ENCODE measurements at places on chromosomes 1 and 21.

DNA sequence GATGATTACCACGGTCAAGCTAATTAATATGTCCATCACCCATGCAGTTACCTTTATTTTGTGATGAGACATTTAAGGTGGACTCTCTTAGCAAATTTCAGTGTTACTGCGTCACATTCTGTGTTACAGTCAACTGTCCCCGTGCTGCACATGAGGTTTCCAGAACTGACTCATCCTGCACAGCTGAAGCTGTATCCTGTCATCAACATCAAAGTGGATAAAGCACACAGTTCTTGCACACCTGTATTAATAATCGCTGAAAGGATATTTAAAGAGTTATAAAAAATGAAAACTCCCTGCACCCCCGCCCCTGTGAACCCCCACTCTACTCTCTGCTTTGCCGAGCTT is 3.4 kb upstream of the KRTAP10-5 start:
- no peak for DNase-seq

- no peak for DNase-seq
Observed at GRCh38 chr1:69587391-69587790, 19.7 kb downstream of the LRRC7 start.

DNA sequence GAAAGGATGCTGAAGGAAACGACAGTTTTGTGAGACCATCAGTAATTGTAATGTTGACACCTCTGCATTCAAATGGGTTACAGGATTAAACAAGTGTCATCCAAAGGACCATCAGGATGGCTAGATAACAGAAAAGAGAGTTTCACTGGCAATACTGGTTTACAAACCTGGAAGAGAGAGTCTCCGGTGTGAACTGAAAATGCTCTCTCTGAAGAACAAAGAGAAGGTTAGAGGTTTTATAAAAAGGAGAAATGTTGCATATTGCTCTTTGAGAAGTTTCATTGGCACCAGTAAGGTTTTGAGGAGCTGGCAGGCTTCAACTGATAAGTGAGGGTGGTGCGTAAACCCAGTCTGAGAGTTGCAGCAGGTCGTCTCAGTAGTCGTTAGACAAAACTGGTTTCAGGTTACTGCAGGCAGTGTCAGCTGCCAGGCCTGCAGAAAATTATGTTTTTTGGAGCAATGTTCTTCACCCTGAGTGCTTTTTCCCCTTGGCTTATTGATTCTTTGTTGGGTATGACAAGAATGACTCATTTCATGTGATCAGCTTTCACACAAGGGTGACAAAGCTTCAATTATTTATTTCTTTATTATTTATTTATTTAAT is 42.2 kb downstream of the KCNK1 start:
- no peak for DNase-seq

DNA sequence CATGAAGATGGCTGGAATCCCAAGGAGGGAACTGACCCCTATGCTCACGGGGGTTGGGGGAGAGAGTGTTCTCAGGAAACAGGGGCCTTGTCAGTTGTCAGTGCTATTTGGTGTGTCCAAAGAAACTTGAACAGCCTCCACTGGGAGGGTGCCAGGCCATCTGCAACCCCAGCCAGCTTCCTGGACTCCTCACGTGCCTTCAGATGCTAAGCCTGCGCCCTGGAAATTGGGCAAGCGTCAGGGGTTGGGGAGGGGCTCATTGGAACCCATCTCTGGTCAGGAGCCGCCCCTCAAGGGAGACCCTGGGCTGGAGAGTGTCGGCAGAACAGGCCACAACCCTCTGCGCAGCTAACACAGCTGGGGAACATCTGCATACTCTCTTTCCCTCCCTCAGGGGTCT is 13.1 kb upstream of the LHX4 start:
- no peak for DNase-seq

- DNase-seq = no peak
Observed at GRCh38 chr1:25517476-25518394, 25.7 kb upstream of the LDLRAP1 start.

DNA sequence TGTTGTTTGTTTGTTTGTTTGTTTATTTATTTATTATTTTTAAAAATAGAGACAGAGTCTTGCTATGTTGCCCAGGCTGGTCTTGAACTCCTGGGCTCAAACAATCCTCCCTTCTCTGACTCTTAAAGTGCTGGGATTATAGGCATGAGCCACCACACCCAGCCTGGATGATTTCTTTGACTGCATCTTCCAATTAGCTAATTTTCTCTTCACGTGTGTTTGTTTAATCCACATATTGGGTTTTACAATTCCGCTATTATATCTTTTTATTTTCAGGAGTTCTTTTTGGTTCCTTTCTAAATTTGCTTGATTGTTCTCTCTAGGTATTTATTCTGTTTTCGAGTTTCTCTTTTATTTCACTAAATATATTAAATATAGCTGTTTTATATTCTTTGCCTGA is 19.8 kb downstream of the SH3BGR start:
- DNase-seq = no peak

DNA sequence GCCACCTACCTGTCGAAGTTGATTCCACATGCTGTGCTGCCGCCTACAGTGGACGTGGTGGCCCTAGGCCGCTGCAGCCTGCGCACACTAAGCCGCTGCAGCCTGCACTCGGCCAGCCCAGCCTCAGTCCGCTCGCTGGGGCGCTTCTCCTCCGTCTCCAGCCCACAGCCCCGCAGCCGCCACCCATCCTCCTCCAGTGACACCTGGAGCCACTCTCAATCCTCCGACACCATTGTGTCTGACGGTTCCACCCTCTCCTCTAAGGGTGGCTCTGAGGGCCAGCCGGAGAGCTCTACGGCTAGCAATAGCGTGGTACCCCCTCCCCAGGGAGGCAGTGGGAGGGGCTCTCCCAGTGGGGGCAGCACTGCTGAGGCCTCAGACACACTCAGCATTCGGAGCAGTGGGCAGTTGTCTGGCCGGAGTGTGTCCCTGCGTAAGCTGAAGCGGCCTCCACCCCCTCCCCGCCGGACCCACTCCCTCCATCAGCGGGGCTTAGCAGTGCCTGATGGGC is 46.9 kb downstream of the YARS1 start:
- no peak for DNase-seq

DNA sequence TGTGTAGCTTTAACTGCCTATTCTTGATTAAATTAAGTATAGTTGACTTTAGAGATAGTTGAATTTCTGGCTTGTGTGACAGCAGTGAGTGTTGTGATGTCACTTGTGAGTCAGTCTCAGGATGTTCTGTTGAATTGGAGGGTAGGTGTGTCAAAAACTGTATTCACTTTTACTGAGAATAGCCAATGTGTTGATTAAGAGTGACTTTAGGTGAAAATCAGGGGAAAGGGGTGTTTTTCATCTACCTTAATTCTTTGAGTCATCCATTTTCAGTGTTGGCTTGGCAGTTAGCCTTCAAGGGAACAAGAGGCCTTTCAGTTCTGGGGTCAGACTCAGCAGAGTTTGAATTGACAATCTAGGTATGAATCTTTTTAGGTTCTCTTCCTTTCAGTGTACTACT is 75.9 kb downstream of the CDC14A start:
- DNase-seq = no peak

GRCh38 chr1:231057410-231057809 is 17.4 kb upstream of the FAM89A start:
- DNase-seq = no peak

- DNase-seq = no peak
Observed at GRCh38 chr21:16538405-16538804, 808.6 kb downstream of the USP25 start.

DNA sequence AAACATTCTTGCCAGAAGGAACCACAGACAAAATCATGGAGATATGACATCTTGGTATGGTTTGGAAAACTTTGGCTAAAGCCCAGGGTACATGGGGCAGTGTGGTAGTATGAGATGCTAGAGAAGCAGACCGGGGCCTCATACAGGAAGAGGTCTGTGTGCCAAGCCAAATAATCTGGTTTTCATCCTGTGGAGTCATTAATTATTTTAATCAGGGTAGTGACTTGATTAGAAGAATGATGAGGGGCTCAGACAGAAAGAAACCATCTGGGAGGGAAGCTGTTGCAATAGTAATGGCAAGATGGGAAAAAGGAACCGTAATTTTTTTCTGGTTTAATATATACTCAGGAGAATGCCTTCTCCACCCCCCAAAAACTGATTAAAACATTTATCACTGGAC is 318.0 kb downstream of the BRINP2 start:
- DNase-seq = no peak

DNA sequence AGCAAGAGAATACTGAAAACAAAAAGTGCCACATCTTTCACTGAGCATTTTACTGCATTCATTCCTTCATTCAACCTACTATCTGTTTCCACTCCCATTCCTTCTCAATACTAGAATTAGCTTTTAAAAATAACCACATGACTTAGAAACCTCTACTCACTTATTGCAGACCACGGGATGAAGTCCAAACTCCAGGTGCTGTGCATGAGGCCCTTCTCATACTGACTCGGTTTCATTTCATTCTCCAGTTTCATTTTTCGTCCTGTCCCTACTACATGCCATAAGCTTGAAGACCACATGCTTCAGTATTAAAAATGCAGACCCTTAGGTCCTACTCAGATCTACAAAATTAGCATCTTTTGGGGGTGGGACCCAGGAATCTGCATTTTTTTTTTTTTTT is 2.3 kb upstream of the BACH1 start:
- DNase-seq = no peak

DNA sequence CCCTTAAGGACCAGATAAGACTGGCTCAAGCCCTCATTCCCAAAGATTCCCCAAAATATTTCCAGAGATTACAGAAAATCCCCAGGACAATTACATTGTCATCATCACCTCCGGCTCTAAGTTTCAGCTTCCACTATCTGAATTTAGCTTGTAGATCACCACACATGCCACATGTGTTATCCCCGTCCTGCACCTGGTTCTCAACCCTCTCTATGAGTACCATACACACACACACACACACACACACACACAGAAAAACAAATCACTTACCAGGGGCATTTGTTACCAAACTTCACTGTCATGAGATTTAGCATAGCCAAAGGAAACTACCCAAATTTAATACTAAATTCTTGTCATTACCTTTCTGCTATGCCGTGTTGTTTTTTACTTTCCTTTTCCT is 15.4 kb upstream of the TSPAN1 start:
- DNase-seq = no peak

- DNase-seq = no peak
Observed at GRCh38 chr1:180945151-180945550, 32.5 kb downstream of the KIAA1614 start.

- peak; percentile 43 for DNase-seq
Observed at GRCh38 chr1:85330711-85331290, 54.4 kb upstream of the BCL10 start.

GRCh38 chr1:238485057-238485911 is 594.6 kb upstream of the ZP4 start:
- DNase-seq = no peak

GRCh38 chr1:45621895-45622523 is 1.8 kb downstream of the CCDC17 start:
- DNase-seq = peak; percentile 12

DNA sequence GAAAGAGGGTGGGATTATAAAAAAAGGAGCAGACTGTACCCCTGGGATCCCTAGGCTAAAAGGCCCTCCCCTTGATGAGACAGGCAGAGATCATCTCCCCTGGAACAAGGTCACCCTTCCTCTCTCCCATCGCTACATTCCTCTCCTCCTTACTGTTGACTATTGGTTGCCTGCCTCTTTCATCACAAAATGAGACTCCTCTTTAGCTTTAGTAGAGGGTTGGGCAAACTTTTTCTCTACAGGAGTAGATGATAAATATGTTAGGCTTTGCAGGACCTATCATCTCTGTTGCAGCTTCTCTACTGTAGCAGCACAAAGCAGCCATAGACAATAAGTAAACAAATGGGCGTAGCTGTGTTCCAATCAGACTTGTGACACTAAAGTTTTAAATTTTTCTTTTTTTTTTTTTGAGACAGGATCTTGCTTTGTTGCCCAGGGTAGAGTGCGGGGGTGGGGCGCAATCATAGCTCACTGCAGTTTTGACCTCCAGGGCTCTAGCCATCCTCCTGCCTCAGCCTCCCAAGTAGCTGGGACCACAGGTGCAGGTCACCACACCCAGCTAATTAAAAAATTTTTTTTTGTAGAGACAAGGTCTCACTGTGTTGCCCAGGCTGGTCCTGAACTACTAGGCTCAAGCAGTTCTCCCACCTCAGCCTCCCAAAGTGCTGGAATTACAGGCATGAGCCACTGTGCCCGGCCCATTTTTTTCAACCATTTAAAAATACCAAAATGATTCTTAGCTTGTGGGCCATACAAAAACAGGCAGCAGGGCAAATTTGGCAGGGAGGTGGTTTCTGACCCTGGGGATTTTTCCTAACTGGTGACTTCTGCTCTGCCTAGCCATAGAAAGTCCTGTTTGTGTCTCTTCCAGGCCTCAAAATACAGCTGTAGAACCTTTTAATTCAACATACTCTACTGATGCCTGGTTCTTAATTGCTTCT is 15.1 kb downstream of the MCL1 start:
- peak; percentile 35 for DNase-seq

DNA sequence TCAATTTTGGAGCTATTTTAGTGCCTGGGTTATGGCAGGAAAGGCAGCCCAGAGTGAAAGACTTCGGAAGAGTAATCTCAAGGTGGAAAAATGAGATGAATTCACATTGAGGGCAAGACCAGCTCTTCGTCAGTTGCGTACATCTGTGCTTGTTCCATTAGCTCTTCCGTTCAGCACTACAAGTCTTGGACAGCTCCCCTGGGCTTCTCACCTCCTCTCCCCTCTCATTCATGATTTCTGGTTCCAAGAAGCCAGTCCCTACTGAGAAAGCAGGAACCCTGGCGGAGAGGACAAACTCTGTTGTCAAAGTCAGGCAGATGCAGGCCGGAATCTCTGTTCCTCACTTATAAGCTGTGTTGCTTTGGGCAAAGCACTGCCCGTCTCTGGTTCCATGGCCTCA is 76.5 kb downstream of the ACTL8 start:
- no peak for DNase-seq

GRCh38 chr21:36321325-36322082 is 1.5 kb downstream of the MORC3 start:
- peak; percentile 48 for DNase-seq

All from B cell (primary cell).